ENCODE measurements at places on chromosomes 6 and 20.

DNA sequence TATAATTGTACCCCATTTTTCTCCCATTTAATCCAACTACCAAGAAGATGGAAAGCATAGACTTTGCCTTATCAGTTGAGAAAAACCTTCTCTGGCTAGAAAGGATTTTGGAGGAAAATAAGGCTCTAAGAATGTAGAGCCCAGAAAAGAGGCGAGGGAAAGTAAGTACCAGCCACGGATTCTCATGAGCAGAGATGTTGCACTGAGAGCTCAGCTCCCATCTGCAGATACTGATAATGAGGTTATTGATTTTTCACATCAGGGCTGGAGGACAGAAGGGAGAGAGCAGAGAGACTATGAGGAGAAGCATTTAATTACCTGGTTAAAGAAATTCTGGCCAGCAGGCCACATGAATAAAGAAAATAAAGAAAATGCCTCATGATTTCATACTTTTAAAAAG, 104.4 kb upstream of the FAM184A start:
- no peak for DNase-seq

DNA sequence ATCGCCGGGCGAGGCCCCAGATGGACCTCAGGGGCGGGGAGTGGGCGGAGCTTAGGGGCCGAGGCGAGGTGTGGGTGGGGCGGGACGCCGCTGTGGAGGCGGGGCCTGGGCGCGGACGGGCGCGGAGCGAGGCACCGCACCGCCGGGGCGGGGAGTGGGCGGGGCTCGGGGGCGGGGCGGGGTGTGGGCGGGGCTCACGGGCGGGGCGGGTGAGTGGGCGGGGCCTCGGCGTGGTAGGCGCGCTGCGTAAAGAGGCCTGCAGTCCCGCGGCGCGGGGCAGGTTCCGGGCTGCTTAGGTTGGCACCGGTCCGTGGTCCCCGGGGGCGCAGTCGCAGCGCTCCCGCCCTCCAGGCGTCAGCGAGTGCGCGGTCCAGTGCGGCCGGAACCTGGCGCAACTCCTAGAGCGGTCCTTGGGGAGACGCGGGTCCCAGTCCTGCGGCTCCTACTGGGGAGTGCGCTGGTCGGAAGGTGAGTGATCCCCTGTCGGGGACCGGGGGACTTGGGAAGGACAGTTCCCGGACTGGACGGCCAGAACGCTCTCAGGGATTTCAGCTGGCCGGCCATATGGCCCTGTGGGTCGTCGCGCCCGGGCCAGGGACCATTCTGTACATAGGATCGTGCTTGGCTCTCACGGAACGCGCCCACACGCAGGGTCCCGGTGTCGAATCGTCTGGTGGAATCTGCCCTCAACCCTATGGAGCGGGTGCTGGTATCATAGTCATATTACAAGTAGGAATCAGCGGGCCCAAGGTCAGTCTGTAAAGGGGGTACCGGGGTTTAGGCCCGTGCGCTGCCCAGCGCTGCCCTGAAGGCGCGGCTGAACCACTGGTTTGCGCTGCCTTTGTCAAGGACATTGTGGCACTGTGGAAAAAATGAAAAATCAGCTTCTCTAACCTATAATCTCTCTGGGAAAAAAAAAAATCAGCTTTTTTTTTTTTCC, at the start of gene NQO2:
TSS of gene NQO2 (plus strand) at position 277 of the 940 bp plus-strand sequence. CDS start 6,659 bp downstream, outside the sequence.
- peak; percentile 91 for DNase-seq

- no peak for DNase-seq
These were observed 159.7 kb upstream of the MCHR2 start for GRCh38 chr6:100153636-100154275.

GRCh38 chr20:16062661-16063581, 510.3 kb downstream of the KIF16B start:
- DNase-seq = no peak

- DNase-seq = no peak
These were observed 181.9 kb downstream of the NFATC2 start for GRCh38 chr20:51360451-51361201.

DNA sequence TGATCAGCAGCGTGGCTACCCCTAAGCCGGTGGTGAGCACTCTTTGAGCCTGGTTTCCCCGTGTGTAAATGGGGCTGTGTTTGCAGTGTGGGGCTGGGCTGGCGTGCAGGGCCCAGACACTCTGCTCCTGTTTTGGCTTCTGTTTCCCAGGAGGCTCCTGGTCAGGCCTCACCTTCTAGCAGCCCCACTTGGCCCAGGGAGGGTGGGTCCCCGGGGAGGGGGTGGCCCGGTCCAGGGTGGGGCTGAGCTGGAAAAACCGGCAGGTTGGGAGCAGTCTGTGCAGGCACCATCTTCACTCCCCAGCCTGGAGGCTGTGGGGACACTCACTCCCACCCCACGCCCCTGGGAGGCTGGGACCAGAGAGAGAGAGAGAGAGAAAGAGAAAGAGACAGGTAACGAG, 25.3 kb downstream of the CEBPB start:
- DNase-seq = no peak

DNA sequence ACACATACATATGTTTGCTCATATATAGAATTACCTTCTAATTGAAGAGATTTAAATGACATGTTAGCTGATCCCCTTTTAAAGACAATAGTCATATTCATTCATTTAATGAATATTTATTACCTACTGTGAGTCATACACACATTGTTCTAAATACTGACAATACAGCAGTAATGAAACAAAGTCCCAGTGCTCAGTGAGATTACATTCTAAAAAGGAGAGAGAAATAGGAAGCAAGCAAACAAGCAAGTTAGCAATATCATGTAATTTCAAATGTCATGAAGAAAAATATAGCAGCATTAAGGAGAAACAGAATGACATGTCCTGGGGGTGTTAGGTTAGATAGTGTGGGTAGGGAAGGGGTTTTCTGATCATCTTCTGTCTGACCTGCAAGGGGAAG, 136.3 kb downstream of the ADGRB3 start:
- no peak for DNase-seq

Data from activated gamma-delta T cell treated with Interleukin-2 at 50 U/mL for 16 hours (primary cell).